SW 1271 (cell line): ENCODE measurements at places on chromosomes 7 and 10.

DNA sequence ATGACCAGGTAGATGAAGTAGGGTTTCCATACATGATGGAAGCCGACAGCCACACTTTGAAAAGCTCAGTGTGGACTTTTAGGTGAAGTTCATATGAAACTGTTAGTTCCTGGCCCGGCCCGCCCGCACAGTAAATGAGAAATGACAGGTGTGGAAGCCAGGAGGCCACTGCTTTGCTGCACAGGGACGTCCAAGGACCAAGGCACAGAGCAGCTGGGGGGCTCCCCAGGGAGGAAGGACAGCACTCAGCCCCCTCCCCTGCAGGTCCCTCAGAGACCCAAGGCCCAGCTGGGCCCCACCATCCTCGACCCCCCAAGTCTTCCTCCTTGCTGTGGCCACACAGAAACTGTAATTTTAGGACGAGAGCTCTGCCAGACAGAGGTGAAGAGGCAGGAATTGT, 219.2 kb downstream of the PTPRN2 start:
- DNase-seq = no peak

DNA sequence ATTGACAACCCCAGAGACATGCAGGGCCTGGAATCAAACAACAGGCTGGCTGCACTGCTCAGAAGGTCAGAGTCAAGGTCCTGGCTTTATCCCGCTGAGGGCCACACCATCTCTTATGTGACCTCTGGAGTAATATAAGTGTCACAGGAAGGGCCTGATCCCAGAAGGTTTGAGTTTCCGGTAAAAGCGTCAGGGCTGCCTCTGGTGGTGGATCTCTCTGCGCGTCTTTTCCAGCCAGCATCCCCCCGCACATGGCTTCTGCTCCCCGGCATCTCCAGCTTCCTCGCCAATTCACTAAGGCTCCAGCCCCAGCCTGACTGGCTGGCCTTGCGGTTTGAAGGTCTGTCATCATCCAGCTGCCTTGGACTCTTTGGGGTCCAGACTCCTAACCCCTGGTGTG, 54.2 kb downstream of the SNX10 start:
- DNase-seq = no peak

GRCh38 chr7:64892116-64892515, 11.0 kb upstream of the ZNF273 start:
- DNase-seq = no peak

GRCh38 chr10:35417795-35418194, 81.5 kb downstream of the CCNY start:
- no peak for DNase-seq

GRCh38 chr10:116848032-116848943, 1.0 kb upstream of the ENO4 start:
- DNase-seq = no peak

GRCh38 chr10:103584216-103585010, 90.9 kb downstream of the NEURL1 start:
- DNase-seq = no peak

DNA sequence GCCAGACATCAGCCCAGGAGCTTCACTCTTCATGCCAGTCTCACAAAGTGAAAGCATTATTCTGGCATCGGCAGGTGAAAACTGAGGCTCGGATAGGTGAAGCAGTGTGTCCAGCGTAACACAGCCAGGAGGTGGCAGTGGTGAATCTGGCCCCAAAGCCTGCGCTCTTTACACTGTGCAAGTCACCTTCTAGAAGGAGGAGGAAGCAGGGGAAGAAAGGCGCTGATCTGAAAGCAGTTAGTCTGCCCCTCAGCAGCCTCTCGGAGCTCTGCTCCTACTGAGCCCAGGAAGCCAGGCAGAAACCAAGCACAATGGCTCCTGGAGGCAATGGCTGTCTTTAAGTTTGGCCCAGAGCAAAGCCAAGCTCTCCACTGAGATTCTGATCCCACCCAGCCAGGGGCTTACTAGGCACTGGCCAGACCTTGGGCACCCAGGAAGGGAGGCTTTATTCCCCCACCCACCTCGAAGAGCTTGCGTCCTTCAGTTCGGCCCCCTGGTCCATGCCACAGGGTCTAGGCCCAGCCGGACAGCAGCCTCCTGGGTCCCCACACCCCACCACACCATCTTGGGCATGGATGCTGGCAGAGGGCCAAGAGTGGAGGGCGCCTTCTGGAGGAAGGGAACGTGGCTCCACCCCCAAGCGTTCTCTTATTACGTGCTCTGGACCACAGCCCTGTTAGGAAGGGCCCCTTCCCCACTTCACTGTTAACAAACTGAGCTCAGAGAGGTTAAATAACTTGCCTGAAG, 104.5 kb downstream of the GRID1 start:
- no peak for DNase-seq

GRCh38 chr7:20075992-20076820, 141.0 kb downstream of the MACC1 start:
- DNase-seq = no peak

DNA sequence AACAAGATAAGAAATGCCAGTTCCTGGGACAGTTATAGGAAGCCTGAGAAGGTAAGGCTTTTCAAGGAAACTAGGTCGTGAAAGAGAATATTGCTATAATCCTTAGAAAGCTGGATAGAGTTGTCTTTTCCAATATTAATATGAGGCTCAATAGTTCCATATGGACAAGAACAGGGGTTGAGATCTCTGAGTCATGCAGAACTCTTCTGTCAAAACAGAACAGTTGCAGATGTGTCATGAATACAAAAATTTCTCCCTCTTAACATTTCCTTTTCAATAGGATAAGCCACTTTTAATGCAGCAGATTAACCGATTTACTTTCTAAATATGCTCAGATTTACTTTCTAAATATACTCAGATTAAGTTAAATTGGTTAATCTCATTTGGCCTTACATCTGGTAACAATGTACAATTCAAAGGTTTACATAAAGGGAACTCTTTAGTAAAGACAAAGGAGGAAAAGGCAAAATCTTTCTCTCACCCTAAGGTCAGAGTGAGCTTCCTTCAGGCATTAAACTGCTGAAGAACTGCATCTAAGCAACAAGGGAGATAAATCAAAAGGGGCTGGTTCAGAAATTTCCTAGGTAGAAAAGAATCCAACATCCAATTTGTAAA, 104.7 kb upstream of the PCDH15 start:
- DNase-seq = no peak

- no peak for DNase-seq
These were observed 68.8 kb downstream of the PCGF5 start for GRCh38 chr10:91289305-91289704.

GRCh38 chr7:107579885-107580715, at the start of gene BCAP29:
Gene BCAP29 (plus strand): TSS chr7:107580246. CDS start chr7:107580773, 527 bp downstream.
- peak; percentile 76 for DNase-seq

- no peak for DNase-seq
These were observed 71.8 kb upstream of the RPA3 start for GRCh38 chr7:7790041-7790741.

DNA sequence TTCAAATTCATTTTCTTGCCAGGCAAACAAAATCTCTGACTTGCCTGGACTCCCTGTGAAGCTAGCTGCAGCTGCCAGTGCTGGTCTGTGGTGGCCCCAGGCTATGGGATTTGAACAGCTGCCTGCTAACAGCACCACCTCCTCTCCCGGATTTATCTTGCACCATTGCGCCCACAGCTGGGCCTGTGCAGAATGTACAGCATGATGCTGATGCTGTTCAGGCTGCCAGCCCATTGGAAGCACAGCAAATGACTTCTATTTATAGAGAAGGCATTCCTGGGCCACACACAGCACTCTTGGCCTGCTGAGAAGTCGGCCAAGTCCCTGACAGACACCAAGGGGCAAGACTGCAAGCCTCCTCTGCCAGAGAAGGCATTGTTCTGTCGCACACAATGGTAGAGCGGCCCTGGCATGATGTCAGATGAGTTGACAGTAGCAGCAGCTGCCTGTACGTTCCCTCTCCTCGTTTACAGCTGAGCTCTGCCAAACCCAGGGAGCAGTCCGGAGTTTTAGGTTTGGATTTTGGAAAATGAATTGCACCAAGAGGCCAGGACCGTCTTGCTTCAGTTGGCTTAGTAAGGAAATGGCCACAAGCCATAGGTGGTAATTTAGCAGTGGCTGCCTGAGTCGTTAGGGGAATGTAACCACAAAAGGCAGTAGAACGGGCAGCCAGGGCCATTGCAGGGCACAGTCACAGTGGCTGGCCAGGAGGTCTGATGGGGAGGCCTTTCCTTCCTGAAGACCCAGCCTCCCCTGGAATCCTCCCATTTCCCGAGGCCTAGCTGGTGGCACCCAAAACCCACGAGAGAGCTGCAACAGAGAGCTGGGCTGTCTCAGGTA, 38.5 kb downstream of the MTURN start:
- DNase-seq = no peak

- no peak for DNase-seq
These were observed 73.1 kb downstream of the CLIP2 start for GRCh38 chr7:74362266-74362665.

GRCh38 chr7:17146621-17147020, 151.8 kb upstream of the AHR start:
- DNase-seq = no peak

DNA sequence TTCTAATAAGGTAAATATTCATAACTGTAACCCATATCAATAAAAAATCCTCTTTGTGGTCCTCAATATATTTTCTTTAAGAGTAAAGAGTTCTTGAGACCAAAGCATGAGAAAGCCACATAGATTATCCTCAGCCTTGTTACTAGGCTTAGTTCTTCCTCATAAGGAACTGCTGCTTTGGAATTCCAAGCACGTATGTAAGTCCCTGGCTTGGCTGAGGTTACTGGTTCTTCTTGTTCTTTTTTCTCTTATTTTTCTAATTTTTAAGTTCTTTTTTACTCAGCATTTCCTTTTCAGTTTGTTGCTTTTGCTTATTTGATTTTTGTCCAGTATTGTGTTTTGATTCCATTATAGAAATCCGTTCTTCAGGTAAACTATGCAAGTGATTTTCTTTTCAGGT, 127.3 kb downstream of the MARCHF5 start:
- DNase-seq = no peak

- DNase-seq = no peak
These were observed 452.5 kb downstream of the PLXNA4 start for GRCh38 chr7:132123773-132124172.

DNA sequence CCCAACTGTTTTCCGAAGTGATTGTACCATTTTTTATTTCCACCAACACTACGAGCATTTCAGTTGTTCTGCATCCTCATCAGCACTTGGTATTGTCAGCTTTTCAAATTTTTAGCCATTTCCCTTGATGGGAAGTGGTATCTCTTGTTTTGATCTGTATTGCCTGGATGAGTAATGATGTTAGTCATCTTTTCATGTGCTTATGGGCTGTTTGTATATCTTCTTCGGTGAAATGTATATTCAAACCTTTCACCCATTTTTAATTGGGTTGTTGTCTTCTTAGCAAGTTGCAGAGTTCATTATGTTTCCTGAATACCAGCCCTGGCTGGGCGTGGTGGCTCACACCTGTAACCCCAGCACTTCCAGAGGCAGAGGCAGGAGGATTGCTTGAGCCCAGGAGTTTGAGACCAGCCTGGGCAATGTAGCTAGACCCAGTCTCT, 22.1 kb downstream of the CLIP2 start:
- DNase-seq = peak; percentile 71

DNA sequence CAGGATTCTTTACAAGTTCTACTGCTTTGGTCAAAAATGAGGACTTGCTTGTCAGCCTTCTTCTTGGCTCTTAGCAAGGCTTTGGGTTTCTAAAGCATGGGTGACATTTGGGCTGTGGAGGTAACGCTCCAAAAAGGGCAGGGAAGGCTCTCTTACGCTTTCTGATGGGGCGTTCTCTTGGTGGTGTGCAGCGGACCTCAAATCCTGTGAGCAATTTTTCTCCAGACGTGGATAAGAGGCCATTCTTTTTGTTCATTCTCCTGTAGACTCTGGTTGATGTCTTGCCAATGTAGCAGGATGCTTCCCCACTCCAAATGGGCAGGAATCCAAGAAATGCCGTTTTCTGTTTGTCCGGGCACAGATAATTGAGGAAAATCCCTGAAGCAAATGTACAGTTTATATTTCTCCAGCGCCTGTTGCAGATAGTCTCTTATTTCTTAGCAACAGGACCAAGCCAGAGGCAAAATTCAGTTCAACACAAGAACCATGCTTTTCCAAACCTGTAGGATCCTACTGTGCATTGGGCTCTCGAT, 138.4 kb upstream of the NFE2L3 start:
- DNase-seq = no peak

- peak; percentile 82 for DNase-seq
These were observed 96.9 kb downstream of the HIPK2 start for GRCh38 chr7:139680676-139681462.

DNA sequence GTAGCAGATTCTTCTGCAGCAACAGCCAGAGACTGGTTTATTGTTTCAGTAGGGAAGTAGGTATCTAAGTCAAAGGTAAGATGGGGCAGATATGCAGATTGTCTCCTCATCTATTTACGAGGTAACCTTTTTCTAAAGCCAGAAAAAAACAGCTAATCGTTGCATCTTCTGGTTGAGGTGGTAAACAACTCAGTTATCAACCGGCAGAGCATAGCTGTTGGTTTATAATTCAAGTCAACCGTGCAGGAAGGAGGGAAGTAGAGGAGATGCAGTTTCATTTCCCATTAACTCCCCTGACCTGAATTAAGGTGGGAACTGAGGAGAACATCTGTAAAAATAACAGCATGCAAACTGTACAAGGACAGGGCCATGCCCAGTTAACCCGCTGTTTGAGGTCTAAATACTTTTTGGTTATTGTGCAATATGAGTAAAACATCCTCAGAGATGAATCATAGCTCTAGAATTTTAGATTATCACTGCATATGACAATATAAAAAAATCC, 156.5 kb upstream of the ITGB1 start:
- DNase-seq = no peak

- no peak for DNase-seq
These were observed 47.7 kb upstream of the NRP1 start for GRCh38 chr10:33382216-33382600.

DNA sequence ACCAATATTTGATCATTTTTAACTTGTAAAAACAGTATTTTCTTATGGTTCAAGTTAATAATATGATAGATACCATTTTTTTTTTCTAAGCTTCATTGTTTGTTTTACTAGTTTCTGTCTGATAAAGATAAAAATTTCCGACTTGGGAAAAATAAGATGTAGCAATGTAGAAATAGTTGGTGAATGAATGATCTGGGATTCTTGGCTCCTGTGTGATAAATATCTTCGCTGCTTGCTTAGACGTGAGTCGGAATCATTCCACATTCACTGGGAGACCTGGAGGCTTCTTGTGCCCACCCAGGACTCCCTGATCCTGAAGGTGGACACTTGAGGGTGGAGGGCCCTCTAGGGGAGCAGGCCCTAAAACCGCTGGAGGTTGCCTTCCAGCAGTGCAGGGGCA, 47.9 kb downstream of the EXOC4 start:
- no peak for DNase-seq

DNA sequence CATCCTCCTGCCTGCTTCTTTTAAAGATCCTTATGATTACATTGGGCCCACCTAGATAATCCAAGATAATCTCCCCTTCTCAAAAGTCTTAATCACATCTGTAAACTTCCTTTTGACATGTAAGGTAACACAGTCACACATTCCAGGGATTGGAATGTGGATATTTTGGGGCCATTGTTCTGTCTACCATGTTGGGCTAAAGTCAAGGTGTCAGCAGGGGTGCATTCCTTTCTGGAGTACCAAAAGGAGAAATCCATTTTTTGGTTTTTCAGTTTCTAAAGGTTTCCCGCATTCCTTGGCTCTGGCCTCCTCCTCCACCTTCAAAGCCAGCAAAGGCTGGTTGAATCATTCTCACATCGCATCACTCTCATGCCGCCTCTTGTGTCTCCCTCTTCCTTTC, 197.6 kb upstream of the NFE2L3 start:
- no peak for DNase-seq
